Natural killer cell treated with Interleukin-12 subunit alpha and Interleukin-12 subunit beta and Interleukin-15 and Interleukin-18, amount 100 ng/mL, for 72 hours (primary cell): ENCODE measurements at places on chromosomes 7 and 10. TPM values are rescaled to one million over a fixed set of nuclear protein-coding genes. Genes with fewer than 3 reads are reported as not detected.

The PRKCQ gene
- 79.0 TPM for total RNA-seq

GRCh38 chr10:87552248-87552929, 47.7 kb downstream of the MINPP1 start:
- no peak for DNase-seq

GRCh38 chr7:94249631-94250030, 145.1 kb upstream of the COL1A2 start:
- no peak for DNase-seq

DNA sequence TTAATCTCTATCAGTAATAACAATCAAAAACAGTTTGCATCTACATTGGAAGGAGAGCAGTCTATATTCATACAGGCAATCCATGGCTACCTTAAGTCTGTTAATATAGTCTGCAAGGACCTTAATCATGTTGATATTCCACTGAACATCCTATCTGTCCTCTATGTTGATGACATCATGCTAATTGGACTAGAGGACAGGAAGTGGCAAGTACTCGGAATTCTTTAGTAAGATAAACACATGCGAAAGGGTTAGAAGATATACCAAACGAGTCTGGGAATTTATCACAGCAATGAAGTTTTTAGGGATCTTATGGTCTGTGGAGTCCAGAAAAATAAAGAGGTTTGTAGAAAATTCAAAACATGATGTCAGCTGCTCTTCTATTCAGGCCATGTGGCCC, 11.3 kb upstream of the SAMD9L start:
- no peak for DNase-seq

- no peak for DNase-seq
Measured at GRCh38 chr7:28973591-28973990, 15.5 kb upstream of the TRIL start.

DNA sequence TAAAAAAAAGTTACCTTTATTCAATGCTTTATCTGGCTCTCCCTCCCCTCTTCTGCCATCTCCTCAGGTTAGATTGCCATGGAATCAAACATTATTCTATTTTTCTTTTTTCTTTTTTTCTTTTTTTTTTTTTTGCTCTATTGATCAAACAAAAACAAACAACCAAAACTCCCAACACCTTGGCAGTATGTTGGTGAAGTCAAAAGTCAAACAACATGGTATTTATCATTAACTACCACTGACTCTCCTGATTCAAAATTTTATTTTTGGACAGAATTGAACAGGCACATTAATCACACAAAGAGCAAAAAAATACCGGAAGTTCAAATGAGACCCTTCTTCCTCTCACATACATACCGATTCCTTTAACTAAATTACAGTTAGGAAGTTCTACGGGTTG, 6.4 kb downstream of the PON1 start:
- DNase-seq = no peak

GRCh38 chr7:20698469-20698868, 83.0 kb downstream of the ABCB5 start:
- DNase-seq = no peak

The MPP7 gene
- total RNA-seq = 1.7 TPM

- no peak for DNase-seq
Measured at GRCh38 chr10:116001262-116001857, 271.6 kb downstream of the GFRA1 start.

DNA sequence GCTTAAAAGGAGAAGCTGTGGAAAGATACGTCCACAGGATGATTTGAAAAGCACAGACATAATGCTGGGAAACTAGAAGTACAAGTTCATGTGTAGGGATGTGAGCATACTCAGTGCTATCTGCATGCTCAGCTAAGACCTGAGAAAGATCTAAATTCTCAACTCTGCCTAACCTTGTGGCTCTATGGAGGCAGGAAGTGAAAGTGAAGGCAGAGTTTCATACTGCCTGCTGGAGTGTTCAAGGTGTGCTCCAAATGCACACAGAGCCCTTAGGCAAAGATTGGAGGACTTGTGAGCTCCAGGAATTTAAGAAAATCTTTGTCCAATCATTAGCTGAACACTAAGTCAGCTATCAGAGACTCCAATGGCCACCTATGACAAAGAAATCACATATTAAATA, 190.9 kb downstream of the RNLS start:
- DNase-seq = no peak

DNA sequence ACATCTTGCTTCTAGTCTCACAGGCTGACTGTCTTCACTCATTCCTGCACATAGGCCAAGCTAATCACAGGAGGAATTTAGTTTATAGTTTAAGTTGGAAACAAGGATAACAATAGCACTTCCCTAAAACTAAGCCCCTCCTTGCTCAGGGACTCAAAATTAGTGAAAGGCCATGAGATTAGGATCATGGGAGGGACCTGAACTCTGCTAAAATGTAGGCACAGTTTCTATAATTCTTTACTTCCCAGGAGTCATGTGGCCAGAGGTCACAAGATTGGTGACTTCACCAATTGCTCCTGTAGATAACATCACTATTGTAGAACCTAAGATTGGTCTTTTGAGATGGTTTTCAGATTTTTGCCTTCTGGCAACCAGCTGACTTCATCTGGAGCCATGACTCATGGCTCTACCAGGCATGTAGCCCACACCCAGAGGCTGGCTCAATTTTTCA, 14.8 kb upstream of the UPP1 start:
- DNase-seq = no peak

The MYO1G gene
- total RNA-seq = 465 TPM

GRCh38 chr10:128245026-128245425, 118.8 kb upstream of the MKI67 start:
- DNase-seq = no peak

GRCh38 chr10:821322-821721, 110.2 kb downstream of the LARP4B start:
- no peak for DNase-seq

GRCh38 chr10:45044290-45044689, 43.6 kb downstream of the ZNF22 start:
- DNase-seq = no peak

The A1CF gene
- total RNA-seq = not detected

DNA sequence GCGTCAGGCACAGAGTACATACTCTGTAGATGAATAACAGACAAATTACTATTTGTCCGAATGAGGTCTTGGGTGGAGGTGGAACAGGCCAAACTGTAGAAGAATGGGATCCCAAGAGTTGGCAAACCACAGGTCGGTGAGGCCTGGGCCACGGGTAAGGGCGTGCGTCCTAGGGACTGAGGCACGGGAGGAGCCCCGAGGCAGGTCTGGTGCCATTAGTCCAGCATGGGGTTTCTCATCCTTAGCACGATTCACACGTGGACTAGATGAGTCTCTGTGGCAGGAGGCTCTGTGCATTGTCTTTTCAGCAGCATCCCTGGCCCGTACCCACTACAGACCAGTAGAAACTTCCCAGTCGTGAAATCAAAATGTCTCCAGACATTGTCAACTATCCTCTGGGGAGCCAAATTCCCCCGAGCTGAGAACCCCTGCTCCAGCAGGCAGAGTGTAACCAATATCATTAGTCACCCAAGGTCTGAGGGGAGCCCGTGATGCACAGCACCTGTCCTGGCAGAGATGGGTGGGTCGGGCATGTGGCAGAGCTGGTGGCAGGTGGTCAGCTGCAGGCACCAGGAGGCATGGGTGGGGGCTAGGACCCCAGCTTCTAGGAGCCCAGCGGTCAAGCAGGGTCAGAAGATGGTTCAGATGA, 61.3 kb downstream of the COL13A1 start:
- DNase-seq = no peak

The WAC gene
- 136 TPM for total RNA-seq

DNA sequence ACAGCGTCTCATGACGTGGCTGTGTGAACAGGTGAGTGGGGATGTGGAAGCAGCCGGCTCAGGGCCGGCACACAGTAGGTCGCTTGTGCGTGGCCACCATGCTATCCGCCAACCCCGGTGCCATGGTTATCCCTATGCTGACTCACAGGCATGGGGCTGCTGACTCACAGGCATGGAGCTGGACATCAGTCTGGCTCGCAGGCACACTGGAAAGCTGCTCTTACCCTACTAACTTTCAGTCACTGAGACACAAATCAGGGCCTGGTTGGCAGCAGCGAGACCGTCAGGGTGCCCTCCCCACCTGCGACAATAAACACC, 341.9 kb downstream of the PTPRN2 start:
- DNase-seq = no peak

DNA sequence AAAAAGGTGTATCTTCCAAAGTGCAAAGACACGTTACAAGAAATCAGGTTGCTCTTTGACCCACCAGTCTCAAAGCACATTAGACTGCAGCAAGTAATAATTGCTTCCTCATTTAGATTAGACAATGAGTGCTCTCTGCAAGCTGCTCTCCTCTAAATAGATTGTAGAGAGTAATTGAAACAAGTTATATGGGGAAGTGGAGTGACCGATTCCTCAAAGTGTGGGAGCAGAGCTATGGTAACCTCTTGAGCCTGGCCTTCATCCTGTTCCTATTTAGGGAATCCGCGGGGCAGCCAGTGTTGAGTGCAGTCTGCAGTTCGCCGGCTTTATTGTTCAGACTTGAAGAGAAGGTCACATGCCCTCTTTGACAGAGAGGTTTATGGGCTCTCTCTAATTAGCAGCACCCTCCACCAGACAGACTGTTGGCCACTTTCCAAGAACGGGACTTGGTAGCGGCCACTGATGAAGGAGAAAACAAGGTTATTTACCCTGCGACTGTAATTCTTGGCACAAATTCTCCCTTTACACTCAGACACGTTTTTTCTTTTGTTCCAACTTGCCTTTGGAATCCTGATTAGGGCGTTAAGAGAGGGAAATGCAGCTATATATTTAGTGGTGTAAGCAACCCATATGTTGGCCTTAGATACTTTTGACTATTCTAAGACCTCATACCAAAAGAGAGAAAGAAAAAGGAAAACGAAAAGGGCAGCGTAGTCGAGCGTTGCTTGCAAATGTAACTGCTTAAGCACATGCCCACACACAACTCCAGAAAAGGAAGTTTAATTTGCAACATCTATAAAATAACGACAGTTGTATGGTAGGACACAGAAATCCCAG, 107.5 kb downstream of the REEP3 start:
- no peak for DNase-seq

DNA sequence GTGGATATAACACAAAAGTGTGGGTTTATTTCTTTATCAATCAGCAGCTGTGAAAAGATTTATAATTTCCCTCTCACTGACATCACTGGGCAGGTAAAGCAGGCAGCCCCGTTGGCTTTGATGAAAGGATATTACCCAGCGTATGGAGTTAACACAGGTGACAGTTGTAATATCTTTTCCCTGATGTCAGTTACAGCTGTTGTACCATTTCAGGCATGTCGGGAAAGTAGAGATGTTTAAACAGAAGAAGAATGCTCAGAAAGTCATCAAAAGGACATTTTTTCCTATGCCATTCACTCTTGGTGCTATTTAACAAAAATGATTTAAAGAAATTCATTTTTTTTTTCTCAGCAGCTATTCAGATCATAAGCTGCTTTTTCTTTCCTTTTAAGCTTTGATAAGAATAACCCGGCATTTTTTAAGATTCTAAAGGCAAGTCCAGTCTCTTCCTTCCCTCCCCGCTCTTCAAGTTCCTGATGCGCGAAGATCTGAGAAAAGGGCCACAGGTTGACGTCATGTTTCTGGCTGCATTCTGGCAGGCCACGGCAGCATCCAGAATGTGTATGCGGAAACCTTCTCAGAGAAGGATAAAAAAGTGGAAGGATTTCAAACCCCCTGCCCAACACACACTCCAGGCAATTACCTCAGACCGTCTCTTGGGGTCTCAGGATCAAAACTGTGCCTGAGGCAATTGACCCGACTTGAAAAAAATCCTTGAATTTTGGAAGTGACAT, 32.5 kb upstream of the ADAM12 start:
- no peak for DNase-seq

GRCh38 chr7:9204571-9204970, 771.2 kb downstream of the NXPH1 start:
- no peak for DNase-seq

The SPDYE16 gene
- total RNA-seq = 0.36 TPM

DNA sequence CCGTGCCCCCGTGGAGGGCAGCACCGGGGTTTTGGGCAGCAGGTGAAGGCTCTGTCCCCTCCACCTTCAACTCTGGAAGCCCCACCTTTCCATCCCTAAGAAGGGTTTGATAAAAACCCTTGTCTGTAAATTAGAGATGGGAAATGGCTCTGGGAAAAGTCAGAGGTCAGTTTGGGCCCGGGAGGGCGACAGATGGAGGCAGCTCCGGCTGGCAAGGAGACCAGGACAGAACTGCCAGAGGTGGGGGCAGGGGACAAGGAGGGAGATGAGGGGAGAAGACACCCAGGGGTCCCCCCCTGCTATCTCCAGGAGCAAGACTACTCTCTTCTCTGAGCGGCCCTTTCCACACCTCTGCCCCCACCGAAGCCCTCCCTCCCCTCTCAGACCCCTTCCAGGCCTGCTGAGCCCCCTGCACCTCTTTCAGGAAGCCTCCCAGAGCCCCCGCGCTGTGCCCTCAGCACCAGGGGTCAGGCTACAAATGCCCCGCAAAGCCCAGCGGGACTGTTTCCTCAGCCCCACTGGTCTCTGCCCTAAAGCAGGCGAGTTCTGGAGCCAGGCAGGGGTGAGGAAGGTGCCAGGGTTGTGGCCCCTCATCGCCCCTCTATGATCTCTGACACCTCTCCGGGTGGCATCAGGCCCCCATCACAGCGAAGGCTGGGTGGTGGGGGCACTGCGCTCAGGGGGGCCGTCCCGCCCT, 980 bp upstream of the SH2B2 start:
- DNase-seq = no peak
